ENCODE measurements at places on chromosomes 4 and X.

DNA sequence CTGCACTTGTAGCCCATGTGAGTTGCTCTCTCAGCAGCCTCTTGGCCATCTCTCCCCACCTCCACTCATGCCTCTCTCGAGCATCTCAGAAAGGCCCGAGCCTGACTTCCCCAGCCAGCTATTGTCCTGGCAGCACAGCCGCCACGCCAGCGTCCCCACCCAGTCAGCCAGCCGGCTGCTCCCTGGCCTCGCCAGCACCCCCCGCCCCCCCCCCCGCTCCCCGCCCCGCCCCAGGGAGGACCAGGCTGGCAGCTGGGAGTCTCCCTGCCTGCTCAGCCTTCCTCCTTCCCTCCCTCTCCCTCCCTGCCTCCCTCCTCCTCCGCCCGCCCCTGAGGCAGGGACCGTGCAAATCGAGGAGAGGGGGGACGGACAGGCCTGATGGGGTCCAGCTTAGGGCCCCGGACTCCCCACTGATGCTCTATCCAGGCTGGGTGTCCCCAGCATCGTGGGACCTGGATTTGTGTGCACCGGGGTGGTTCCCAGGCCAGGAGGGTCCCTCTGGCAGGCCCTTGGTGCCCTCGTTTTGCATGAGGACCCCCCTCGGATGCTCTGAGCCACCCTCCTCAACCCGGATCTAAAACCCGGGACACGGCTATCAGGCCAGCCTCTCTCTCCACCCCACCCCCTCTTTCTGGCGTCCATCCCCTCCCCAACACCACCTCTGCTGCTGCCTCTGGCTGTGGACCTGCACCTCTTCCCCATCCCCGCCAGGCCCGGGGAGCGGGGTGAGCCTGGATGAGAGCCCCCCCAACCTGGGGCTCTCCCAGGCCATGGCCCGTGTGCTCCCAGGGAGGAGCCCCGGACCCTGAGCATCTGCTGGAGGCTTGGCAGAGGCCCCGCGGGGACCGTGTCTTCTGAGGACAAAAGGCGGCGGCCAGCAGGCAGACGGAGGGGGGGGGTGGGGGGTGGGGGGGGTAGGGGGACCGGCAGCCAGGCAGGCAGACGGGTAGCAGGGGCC lies at the start of gene GPR173:
GPR173 (plus strand) TSS at position 621 of the 958 bp plus-strand sequence. CDS start 27,833 bp downstream, outside the sequence.
- no peak for DNase-seq

- no peak for DNase-seq
These were observed 363.1 kb upstream of the HS3ST1 start for GRCh38 chr4:11791797-11792196.

DNA sequence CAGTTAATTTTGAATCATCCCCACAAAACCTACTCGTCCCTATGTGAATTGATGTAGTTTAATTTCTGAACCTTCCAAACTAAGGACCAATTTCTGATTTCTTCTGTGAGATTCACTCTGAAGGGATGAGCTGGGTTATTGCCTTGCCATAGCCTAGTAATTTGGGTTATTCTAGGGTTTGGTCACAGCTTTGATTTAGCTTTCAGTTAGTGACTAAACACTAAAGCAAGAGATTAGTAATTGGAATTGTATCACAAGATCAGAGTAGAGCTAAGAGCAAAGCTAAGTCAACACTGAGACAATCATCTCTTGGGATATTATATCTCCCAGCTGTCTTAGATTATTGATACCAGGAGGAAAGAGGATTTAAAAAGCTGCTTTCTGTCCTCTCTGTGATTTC lies 588.0 kb downstream of the CCSER1 start:
- no peak for DNase-seq

GRCh38 chrX:149568701-149569296 lies 18.5 kb downstream of the MAGEA9B start:
- no peak for DNase-seq

- no peak for DNase-seq
These were observed 191.4 kb downstream of the ADAMTS3 start for GRCh38 chr4:72377491-72378194.

- no peak for DNase-seq
These were observed 672 bp downstream of the TCEAL3 start for GRCh38 chrX:103608306-103608963.

Data from stimulated activated CD4-positive, alpha-beta T cell treated with anti-CD3 and anti-CD28 coated beads, TNF-alpha, amount 100 ng/mL, for 48 hours (primary cell).